ENCODE measurements at places on chromosomes 1 and 21.

DNA sequence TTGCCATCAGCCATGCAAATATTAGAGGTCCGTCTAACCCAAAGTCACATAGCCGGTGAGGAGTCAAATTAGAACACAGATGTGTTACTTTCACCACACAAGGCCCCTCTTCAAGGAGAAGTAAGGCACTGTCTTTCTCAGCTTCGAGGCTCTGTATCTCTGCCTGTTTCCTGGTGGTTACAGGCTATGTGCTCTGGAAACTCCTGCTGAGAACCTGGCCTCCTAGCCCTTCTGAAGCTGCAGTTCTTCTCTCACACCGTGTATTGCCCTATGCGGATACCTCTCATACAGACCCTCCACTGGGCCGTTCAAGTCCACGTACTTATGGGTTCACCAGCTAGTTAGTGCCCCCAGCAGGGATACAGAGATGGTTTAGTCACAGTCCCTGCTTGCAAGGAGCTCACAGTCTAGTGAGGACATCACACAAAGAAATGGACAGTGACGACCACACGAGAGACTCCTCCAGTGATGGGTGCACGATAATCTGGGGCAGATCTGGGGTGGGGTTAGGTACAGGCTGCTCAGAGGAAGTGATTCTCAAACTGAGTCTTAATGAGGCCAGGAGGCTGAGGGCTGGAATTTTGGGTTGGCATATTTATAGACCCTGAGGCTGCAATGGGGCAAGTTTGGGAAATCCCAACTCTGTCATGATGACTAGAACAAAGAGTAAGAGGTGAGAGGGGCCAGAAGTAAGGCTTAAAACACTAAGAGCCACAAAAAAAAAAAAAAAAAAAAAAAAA, 22.8 kb upstream of the ELOA start:
- no peak for DNase-seq

DNA sequence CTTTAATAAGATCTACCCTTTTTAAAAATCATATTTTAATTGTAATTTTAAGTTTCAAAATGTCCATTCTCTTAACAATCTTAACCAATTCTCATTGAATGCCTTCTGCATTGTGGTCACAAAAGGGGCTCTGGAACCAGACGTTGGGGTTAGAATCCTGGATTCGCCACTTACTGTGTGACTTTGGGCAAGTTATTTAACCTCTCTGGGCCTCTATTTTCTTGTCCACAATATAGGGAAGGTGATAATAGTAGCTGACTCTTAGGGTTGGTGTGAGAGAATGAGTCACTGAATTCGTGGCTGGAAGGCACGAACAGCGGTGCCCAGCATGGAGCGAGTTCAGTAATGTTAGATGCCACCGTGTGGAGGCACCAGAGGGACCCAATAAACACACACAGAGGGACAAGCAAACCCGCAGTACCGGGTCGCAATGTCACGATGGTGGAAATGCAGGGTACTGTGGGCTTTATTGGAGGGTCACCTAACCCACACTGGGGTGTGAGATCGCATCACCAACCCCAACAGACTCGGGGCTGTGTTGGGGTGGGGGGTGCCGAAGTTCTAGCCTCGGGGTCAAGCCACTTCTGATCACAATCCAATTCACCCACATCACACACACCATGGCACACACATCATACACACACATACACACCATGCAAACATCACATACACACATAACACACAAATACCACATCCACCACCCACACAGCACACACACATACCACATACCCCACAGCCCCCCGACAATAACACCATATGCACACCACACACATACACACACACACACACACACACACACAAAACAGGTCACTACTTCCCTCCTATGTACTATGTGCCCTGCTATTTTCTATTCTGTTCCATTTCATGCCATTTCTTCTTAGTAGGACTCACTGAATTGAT, 27.0 kb upstream of the IFNAR2 start:
- no peak for DNase-seq

GRCh38 chr1:115160728-115161127, 71.4 kb upstream of the TSPAN2 start:
- DNase-seq, result no peak

DNA sequence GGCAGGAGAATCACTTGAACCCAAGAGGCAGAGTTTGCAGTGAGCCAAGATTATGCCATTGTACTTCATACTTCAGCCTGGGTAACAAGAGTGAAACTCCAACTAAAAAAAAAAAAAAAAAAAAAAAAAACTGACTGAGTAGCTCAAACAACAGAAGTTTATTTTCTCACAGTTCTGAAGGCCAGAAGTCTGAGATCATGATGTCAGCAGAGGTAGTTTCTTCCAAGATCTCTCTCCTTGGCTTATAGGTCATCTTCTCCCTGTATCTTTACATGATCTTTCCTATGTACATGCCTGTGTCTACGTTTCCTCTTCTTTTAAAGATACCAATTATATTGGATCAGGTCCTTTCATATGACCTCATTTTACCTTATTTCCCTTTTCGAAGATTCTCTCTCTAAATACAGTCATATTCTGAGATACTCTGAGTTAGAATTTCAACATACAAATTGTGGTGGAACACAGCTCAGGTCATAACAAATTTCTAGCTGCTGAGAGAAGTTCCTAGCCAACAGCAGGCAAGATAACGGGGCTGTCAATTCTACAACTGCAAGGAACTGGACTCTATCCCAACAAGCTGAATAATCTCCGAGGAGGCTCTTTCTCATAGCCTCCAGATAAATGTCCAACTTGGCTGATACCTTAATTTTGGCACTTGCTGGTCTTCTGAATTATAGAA, 187.7 kb upstream of the ADAMTS5 start:
- DNase-seq, result no peak

DNA sequence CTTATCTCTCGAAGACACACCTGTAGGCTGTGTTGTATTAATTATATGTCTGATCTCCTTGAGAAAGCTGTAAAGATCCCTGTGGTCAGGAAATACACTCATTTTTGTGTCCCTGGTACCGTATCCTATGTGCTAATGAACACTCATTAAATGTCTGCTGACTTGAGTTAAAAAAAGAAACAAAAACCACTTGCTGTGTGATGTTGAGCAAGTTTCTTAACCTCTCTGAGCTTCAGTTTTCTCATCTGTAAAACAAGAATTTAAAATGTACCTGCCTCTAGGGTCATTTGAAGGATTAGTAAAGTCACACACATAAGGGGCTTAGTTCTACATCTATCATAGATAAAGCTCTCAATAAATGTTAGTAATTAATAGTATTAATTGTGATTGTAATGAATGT, 91.3 kb downstream of the VWA5B1 start:
- DNase-seq, result no peak

DNA sequence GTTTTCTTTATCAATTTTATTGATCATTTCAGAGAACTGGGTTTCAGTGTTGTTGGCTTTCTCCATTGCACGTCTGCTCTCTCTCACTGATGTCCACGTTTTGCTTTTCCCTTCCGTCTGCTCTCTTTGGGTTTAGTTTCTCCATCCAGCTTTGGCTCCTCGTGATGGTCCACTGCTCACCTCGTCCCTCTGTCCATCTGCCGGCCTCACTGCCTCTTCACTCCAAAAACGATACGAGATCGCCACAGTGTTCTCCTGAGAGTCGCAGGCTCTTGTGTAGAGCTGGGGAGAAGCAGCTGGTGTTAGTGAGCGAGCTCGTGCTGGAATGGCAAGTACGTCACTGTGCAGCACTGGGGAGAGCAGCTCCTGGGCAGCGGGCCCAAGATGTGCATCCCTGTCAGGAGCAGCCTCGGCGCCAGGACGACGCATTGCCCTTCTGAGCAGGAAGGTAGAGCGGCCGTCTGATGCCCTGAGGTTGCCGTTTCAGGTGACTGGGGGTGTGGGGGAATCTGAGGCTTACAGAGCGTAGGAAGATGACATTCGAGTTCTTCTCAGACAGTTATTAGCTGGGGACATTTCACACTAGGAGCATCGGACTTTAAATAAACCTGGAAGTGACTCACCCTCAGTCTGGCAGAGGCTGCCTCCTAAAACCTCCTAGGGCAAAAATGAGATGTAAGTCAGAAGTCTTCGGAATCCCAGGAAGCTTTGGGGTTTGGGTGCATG, 31.4 kb upstream of the PCBP3 start:
- peak; percentile 40 for DNase-seq

- DNase-seq, result no peak
Measured at GRCh38 chr1:171139890-171140289, 45.2 kb upstream of the FMO2 start.

- DNase-seq, result no peak
Measured at GRCh38 chr1:217585577-217585976, 45.3 kb downstream of the GPATCH2 start.

GRCh38 chr1:15204931-15205330, 42.1 kb upstream of the FHAD1 start:
- DNase-seq, result no peak

- DNase-seq, result no peak
Measured at GRCh38 chr1:3600354-3600753, 11.0 kb downstream of the MEGF6 start.

GRCh38 chr1:171195767-171196166, 10.7 kb downstream of the FMO2 start:
- no peak for DNase-seq

DNA sequence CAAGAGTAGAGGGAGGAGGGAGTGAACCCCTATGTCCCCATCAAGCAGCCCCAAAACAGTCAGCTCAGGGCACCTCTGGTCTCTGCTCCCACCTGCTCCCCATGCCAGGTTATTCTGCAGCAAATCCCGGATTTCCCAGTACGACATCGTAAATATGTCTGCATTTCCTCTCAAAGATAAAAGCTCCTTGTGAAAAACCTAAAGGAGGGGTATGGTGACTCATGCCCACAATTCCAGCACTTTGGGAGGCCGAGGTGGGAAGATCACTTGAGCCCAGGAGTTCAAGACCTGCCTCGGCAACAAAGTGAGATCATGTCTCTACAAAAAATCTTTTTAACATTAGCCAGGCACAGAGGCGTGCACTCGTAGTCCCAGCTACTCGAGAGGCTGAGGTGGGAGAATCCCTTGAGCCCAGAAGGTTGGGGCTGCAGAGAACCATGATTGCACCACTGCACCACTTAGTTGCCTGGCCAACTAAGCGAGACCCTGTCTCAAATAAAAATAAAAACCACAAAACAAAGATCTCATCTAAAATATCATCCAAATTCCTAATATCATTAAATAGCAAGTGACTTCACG, 7.1 kb downstream of the ACOT7 start:
- peak; percentile 32 for DNase-seq

DNA sequence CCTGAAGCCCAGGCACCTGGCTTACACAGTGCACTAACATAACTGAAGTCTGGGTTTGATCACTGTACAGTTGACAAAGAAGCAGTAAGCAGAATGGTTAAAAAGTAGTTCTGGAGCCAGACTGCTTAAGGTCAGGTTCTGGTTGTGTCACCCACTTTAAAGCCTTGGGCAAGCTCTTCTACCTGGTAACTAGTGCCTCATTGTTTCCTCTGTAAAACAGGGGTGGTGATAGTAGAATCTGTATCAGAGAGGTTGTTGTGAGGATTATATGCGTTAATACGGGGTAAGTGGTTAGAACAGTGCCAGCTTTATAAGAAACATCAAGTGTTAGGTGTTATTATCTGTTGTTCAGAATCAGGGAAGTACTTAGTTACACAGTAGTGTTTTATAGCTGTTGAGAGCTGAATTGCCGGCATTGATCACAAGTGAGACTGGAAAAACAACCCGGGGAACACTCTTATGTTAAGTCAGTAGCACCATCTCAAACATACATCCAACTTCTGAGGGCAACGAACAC, 3.7 kb downstream of the BACH1 start:
- no peak for DNase-seq

- DNase-seq, result no peak
Measured at GRCh38 chr1:30310966-30311742, 412.2 kb downstream of the MATN1 start.

DNA sequence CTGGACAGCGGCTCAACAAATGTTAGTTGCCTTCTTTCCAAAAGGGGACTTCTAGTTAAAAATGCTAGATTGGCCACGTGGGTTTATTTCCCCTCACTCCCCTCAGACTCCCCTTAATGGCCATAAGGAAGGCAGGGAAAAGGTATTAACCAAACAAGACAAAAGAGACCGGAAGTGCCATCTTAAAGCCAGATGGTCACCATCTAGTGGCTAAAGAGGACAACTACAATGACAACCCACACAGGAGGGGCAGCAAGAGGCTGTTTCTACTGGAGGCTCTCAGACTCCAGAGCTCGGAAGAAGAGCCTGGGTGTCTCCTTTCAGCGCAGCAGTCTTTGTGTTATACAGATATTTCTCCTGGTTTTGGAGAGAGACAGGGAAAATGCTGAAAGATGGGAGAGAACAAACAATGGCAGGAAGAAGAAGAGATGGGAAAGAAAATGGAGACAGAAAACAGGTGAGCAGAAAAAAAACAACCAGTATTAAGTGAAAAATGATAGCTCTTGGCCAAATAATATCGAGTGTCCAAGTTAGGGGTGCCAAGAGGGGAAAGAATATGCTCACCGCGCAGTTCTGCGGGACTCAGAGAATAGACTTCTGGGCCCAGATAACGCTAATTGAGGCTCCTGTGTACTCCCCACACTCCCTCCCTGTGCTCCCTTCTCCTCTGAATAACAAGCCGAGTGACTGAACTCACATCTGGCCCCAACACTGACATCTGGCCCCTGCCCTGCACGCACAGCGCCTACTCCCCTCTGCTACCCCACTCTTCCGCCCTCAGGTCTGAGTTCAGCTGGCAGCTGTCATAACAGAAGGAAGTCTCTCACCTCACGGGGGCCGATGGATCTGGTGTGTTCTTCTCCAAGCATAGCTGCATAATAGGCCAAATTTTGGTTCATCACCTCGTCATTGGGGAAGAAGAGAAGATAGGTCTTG, 9.6 kb downstream of the P3H1 start:
- peak; percentile 62 for DNase-seq

DNA sequence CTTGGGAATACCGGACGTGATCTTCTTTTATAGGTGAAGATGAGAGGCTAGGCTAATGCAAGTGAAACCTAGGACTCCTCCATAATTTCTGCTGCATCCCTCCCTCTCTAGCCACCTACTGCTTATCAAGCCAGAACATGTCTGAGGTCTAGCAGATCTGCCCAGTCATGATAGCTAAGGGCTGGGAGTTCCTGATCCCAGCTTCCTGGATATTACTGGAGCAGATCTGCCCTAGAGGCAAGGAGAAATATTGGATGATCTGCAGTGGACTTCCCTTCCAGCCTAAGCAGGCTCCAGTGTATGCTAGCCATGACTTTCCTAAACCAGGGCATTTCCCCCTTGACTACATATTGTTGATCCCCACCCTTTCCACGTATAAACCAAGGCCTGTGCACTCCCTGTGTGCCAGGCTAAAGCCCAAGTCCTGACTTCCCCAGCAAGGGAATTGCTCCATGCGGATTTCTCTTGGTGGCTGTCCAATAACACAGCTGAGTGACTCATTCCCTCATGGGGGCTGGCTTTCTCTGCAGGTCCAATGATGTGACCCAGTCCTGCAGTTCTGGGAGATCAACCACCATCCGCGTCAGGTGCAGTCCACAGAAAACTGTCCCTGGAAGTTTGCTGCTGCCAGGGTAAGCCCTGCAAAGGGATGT, 15.5 kb upstream of the SARS1 start:
- DNase-seq, result peak; percentile 84

- no peak for DNase-seq
Measured at GRCh38 chr1:160629286-160630210, 17.3 kb downstream of the SLAMF1 start.

- DNase-seq, result peak; percentile 59
Measured at GRCh38 chr1:209455145-209455544, 128.4 kb upstream of the CAMK1G start.
